ENCODE measurements at places on chromosomes 2 and 18.

DNA sequence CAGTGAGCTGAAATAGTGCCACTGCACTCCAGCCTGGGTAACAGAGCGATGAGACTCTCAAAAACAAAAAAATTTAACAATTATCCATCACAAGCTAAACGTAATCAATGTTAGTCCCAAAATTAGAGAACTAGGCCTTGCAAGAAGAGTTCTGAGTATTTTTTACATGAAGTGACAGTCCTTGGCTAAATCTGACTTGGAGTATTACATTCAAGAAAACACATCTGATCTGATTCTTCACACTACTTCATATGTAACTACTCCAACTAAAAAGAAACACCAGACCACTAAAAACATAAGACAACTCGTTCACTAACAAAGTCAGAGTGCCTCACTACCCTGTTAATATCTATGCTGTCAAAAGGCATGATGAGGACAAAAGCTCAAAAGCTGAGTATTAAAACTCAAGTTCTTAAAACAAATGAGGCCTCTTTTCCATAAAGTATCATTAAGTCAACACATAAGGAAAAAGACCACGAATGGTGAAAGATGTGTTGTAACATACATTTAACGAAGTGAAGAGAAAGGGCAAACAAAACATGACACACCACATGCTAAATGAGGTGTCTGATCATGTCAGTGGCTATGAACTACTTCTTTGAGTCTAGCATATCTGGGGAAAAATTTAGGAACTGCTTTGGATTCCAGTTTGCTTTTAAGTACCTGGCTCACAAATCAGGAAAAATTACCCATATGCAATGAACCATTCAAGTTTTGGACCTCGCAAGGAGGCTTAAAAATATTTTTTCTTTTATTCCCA is 42.4 kb downstream of the TRIP12 start:
- DNase-seq = no peak

DNA sequence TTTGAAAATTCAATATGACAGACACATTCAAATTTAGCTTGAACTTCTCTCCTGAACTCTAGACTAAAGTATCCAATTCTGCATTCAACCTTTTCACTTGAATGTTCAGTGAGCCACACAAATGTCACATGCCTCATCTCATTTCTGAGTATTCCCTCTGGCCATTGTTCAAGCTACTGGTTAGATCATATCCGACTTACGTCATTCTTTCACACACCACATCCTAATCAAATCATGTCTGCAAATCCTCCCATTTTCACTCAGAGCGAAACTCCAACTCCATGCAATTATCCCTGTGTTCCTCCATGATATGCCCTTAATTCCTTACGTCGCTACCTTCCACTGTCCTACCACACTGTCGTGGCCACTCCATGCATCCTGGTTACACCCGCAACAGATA is 425.1 kb downstream of the CBLN2 start:
- no peak for DNase-seq

DNA sequence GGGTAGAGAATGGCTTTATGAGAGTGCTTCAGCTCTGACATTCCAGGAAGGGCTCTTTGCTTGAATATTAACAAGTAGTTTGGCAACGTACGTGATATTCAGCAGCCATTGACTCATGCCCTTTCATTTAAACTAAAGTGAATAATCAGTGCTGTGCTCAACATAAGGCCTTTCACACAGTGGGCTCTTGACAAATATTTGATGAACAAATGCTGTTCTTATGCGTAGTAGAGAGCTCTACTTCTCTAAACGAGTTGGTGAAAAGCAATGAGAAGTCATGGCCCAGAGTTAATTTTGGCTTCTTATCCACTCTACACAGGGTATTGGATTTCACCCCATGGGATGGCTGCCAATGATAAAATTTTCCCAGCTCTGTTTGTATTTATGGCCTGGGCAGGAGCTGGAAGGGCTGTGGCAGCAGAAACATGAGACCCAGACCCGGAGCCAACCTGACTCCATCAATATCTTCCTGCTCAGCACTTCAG is 338.9 kb downstream of the CCDC85A start:
- DNase-seq = no peak

- no peak for DNase-seq
Measured at GRCh38 chr2:140117386-140117785, 1337.2 kb upstream of the NXPH2 start.

GRCh38 chr2:239193401-239193811 is 207.4 kb downstream of the HDAC4 start:
- DNase-seq = no peak

DNA sequence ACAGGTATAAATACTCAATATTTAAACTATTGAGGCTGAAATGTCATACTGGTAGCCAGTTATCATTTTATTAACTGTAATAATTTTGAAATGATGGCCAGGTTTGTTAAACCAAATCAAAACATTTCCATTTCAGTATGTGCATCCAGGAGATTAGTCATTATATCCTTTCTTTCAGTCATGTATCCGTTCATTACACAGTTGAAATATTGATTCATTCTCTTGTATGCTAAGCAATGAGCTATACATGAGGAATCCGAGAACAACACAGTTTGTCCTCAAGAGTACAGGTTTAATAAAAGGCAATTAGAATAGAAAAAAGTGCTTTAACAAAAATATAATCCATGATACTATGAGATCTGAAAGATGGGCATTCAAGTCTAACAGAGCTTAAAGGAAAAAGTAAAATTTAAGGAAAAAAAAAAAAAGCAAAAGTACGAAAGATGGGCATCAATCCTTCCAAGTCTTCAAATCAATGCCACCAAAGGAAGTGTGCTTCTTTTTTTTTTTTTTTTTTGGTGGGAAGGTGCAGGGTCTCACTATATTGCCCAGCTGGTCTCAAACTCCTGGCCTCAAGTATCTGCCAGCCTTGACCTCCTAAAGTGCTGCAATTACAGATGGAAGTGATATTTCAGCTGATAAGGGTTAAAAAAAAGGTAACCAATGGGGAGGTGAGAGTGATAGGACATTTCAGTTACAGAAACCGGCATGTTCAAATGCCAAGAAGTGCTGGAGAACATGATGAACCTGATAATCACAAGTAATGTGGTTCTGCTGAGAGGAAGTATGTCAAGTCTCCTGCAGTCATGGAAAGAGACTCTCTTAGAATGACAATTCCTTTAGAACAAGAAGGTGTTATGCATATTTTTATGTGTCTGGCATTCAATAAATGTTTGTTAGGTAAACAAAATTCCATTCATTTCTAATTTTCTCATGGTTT is 35.8 kb downstream of the PUM2 start:
- no peak for DNase-seq

GRCh38 chr2:171406044-171406443 is 27.7 kb downstream of the METTL8 start:
- DNase-seq = no peak

DNA sequence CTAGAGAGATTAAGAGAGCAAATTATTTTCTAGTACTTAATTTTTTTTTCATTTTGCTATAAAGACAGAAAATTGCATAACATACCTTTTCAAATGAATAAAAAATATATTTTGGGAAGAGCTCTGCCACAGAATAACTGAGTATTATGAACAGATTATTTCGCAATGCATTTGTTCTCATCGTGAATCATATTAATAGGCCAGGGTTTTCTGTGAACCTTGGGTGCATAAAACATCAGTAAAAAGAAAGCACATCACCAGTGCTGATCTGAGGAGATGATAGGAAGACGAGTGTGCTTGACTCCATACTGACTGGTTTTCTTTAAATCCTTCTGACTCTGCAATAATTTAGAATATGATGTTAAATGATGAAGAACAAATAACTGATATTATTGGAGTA is 409.1 kb downstream of the CPS1 start:
- no peak for DNase-seq

DNA sequence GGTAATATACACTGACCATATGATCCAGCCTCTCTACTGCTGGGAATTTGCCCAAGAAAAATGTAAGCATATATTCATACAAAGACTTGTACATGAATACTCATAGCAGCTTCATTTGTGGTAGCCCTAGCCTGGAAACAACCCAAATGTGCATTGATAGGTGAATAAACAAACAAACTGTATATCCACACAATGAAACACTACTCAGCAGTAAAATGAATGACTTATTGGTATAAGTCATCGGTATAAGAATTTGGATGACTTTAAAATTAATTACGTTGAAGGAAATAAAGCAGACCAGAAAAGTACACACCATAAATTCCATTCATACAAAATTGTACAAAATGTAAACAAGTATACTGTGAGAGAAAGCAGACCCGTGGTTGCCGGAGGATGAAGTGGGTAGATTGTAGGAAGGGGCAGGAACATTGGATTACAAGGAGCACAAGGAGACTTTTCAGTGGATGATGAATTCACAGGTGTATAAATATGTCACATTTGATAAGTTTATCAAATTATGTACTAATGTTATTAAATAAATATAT is 376.7 kb downstream of the TDRD15 start:
- DNase-seq = no peak
